ENCODE measurements at places on chromosomes 7 and 10. TPM values are rescaled to one million over a fixed set of nuclear protein-coding genes. Genes with fewer than 3 reads are reported as not detected.

DNA sequence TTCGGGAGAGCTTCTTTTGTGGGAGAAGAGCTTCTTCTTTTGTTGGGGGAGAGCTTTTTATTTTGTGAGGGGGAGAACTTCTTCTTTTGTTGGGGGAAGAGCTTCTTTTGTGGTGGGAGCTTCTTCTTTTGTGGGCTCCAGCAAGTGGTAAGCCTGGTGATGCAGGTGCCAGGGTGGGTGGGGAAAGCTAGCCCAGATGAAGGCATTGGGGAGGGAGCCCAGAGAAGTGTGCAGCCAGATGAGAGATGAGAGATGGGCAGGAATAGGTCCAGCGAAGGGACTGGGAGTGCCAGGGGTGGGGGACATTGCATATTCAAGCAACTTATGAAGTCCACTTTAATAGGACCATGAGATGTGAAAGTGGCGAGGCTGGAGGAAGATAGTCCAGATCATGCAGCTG is 9.7 kb downstream of the ADRA2A start:
- no peak for DNase-seq

- no peak for DNase-seq
Measured at GRCh38 chr7:123417580-123417979, 116.8 kb downstream of the IQUB start.

Gene OR2A1
- total RNA-seq: 0.16 TPM

Gene PON1
- total RNA-seq: 0.19 TPM

Gene ABCB1
- total RNA-seq: 3.2 TPM

Gene CALML5
- total RNA-seq: not detected

Gene KAT6B
- total RNA-seq: 28.8 TPM

GRCh38 chr7:141358386-141358785 is 192.8 kb upstream of the AGK start:
- DNase-seq: no peak

DNA sequence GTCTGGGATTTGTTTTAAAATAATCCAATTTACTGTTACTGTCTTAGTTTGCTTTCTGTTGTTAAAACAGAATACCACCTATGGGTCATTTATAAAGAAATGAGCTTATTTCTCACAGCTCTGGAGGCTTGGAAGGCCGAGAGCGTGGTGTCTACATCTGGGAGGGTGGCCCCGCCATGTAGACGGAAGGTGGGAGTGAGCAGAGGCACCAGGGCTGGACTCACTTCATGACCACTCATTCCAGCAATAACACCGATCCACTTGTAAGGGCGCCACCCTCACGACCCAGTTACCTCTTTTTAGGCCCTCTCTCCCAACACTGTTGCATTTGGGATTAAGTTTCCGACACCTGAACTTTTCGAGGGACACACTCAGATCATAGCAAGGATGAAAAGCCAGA is 36.2 kb upstream of the CFAP46 start:
- no peak for DNase-seq

Gene DRGX
- total RNA-seq: not detected

GRCh38 chr10:128069351-128070051 is 56.7 kb downstream of the MKI67 start:
- DNase-seq: peak; percentile 91

DNA sequence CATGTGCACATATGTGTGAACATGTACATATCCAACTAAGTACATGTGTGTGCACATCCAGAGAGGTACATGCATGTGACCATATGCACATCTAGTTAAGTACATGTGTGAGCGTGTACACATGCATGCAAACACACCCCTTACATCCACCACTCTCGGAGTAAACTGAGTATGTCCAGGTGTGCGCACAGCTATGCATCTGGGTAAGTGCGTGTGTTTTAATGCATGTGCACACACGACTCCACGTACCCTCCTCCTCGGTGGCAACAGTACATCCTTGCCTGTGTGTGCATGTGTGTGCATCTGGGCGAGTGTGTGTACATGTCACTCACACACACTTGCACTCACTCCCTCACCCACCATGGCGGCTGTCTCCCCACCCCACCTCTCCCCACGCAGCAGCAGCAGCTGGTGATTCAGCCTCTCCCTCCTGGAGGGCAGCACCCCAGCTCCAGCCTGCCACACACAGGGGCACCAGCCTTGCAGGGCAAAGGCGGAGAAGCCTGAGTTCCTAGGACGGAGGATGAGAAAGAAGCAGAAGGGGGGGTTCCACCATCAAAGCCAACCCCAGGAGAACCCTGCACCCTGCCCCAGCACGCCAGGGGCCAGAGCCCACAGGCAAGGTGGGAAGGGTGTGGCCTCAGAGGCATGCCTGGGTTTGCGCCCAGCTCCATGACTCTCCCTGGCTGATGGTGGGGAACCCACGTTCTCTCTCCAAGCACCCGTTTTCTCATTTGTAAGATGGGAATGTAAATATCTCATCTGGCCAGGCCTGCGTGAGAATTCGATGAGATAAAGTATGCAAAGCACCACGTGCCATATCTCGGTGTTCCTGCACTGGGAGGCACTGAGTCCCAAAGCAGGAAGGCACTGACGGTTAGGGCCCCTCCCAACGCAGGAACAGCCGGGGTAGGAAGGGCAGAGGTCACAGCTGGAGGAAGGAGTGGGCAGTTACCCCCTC is 27.7 kb upstream of the DNAAF5 start:
- peak; percentile 71 for DNase-seq

- no peak for DNase-seq
Measured at GRCh38 chr7:21953781-21954180, 8.1 kb upstream of the CDCA7L start.

DNA sequence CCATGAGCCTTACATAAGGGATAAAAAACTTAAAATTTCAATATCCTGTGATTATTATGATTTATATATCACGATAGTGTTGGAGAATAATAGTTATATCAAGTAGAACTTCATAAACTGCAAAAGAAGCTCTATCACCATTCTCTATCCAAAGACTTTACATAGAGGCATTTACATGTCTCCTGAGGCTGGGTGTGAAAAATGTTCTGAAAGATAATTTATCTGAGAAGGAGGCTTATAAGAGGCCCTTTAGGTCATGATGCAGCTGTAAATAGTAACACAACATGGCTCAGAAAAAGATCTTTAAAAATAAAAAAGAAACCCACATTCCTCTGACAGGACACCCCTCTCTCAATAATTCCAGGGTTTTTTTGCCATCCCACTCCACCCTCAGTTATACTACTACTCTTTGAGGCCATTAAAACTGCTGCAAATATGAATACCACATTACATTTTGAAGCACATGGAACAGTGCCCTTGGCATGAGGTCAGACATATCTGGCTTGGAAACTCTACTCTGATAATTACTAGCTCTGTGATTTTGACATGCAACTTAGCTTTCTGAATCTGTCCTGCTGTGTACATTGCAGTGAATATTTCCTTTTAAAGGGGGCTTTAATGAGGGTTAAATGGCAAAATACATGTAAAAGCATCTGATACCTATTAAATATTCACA is 55.5 kb downstream of the SLC16A12 start:
- DNase-seq: no peak

DNA sequence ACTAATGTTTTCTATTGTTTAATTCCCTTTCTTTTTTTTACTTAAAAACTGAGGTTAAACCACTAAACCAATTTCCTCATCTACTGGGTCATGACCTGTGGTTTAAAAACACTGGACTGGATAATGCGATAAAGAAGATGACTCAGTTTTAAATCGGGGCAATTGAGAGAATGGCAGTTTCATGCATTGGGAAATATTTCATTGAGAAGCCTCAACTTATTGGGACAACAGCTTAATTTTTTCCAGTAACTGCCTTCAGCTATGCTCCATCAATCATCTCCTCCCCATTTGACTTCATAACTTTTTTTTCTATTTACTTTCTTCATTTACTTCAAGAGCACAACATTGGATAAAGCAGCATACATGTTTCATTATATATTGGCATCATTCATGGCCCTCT is 61.8 kb upstream of the MET start:
- no peak for DNase-seq

- DNase-seq: peak; percentile 84
Measured at GRCh38 chr10:79391231-79392019, 44.2 kb downstream of the PPIF start.

Gene CYP2W1
- not detected for total RNA-seq

All from mesenteric fat pad (tissue), 1 donor.